Right atrium auricular region (tissue), 2 donors: ENCODE measurements at places on chromosomes 7 and 10. TPM values are rescaled to one million over a fixed set of nuclear protein-coding genes. Genes with fewer than 3 reads are reported as not detected.

Gene MSMB
- not detected for total RNA-seq

Gene GRID1
- 0.37 TPM for total RNA-seq

Gene SH2D4B
- total RNA-seq = not detected

Gene NUTM2B
- total RNA-seq = 0.48 TPM

Gene LRIT2
- not detected for total RNA-seq

Gene GIMAP4
- 22.3 TPM for total RNA-seq

- no peak for DNase-seq
Measured at GRCh38 chr7:391961-392524, 102.1 kb downstream of the FOXL3 start.

DNA sequence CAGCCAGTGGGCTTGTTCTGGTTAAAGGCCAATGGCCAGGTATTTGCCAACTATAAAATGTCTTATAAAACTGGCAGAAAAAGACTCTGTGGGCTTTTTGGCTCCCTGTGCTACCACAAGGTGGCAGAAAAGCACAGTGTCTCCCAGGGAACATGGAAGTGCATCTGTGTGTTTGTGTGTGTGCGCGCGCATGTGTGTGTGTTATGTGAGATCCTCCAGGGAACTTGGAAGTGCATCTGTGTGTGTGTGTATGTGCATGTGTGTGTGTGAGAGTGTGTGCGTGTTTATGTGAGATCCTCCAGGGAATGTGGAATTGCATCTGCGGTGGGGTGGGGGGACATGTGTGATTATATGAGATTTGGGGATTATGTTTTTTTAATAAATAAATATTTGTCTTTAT is 30.2 kb upstream of the ABI1 start:
- no peak for DNase-seq

DNA sequence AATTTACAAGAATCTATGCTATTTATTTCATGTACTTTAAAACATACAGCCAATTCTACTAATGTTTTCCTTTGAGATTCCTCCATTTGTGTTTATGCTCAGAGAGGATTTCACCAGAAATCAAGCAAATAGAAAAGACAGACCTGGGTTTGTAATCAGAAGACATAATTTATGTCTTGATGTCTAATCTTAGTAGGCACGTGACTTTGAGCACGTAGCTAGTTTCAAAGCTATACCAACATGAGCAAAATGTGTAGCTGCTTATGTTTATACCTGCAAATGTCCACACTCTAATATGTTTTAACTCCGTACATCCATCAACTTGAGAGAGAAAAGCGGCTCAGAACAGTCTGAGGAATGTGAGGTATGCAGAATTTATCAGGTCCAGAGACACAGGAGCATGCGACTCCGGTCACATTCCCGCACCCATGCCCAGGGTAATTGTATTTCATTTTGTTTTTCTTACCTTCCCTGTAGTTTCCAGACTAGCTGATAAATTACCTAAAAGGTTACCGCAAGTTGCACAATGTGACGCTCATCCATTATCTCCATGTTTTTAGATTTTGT is 40.0 kb downstream of the SVOPL start:
- DNase-seq = no peak

- no peak for DNase-seq
Measured at GRCh38 chr7:29569648-29570047, 6.0 kb downstream of the PRR15 start.

DNA sequence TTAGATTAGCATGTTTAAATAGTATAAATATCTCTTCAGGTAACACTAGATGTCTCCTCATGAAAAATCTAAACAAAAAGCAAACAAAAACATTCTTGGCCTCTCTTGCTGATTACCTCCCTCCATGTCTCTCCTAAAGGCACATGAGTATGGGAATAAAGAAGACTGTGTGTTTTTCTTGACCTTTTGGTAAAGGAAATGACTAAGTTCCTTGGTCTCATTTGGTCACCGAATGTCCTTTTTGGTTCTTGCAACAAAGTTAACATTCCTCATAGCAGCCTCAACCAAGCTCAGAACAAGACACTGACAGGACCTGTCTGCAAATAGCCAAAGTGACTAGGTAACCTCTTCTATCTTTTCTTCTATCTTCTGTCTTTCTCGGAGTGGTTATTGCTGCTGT is 35.5 kb downstream of the POM121L12 start:
- no peak for DNase-seq

GRCh38 chr10:86292462-86293395 is 73.9 kb downstream of the GRID1 start:
- DNase-seq = peak; percentile 30

GRCh38 chr10:60031183-60031582 is 124.8 kb upstream of the CCDC6 start:
- no peak for DNase-seq

- no peak for DNase-seq
Measured at GRCh38 chr10:93566435-93567276, at the start of gene FFAR4. TSS of gene FFAR4 (plus strand) at chr10:93566665. CDS start at chr10:93566721, 56 bp downstream.

DNA sequence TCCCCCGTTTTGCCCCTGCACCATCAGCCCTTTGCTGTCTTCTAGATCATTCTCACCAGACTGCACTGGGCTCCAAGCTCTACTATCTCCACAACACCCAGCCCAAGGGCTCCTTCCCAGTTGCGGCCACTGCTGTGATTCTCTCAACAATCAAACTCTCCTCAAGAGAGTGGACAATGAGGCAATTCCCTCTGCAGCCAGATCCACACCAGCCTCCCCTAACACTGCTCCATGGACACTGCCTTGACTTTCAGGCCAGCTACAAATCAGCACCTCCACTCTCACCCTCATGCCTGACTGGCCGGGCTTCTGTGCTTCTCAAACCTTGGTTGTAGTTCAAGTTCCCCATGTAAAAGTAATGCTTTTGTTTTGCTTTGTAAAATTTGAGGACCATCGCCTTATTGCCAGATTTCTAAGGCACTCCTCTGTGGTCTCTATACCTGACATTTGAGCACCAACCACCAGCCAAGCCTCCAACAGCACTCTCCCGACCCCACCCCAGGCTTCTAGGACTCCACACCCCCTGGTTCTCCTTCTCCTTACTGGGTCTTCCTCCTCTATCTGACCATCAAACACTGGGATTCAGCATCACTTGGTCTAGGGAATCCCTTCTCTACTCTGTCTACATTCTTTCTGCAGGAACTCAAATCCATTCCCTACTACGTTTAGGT is 45.4 kb downstream of the PPIF start:
- DNase-seq = no peak
